ENCODE measurements at places on chromosomes 1 and 21.

DNA sequence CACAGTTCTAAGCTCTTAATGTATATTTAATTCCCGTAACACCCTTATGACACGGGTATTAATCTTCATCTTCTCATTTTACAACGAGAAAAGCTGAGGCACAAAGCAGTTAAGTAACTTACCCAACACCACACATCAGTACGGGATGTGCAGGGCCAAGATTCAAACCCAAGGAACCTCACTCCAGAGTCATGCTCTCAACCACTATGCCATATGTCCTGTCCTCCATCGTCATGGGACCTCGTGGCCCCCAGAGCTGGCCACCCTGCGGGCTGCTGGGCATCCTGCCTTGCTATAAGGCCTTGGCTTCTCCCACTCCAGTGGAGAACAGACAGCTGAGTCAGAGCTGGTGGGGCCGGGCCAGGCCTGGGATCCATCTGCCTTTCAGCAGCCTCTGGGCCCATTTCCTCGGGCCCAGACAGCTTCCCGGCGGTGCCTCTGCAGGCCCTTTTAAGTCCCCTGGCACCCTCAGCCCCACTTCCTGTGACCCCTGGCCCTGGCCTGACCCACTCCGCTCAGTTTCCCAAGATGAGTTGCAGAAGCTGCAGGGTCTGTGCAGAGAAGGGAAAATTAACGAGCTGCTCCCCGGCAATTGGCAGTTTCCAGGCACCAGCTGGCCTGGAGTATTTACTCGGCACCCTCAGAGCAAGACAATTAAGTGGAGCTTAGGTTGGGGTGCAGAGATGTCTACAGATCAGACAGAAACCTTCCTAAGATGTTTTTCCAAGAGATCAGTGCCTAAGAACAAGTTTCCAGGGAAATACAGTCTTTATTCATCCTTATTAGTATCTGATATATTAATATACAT, 98.2 kb downstream of the EPHB2 start:
- DNase-seq: no peak

GRCh38 chr1:98388441-98388840, 273.1 kb upstream of the SNX7 start:
- no peak for DNase-seq

DNA sequence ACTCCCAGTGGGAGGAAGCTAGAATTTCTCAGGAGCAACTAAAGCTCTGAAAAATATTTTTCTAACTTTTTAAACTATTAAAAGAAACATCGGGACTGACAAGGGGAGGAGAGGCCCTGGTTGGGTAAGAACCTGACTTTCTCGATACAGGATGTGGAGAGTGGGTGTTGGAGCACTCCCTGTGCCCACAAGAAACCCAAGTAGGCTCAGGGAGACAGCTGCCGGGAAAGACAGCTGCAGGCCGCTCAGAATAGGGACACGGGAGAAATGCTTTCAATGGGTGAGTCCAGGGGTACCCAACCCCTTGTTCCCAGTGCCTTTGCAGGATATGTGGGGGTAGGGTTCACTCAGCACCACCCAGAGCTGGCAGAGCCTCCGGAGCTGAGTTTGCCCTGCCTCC, 43.6 kb downstream of the PLEKHA6 start:
- DNase-seq: no peak

DNA sequence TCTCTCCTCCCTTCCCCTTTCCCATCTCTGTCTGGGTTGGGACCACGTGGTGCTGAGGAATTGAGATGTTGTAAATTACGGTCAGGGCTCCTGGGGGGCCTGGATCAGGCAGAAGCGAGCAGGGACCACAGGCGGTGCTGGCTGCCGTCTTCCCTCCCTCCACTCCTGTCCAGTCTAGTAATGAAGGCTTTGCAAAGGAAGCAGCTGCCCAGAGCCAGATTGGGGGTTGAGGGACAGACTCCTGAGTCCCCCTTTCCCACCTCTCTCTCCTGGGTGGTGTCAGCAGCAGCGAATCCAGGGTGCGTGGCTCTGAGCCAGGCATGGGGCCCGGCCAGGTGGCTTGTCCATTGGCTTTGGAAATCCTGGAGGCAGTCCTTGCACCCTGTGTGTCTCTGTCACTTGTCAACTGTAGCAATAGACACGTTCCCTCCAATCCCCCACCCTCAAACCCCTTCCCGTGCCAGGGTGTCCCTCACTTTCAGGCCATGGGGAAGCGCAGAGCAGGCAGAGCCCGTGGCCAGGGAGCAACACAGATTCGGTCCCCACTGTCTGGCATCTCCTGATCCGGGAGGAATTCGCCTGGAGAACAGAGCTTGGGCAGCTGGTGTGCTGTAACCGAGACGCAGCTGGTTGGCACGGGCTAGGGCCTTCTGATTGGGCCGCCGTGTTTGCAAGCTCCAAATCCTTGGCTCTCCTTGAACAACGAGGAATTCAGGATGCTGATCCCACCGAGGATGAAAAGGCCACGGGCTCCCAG, 64.8 kb upstream of the WNT4 start:
- no peak for DNase-seq

DNA sequence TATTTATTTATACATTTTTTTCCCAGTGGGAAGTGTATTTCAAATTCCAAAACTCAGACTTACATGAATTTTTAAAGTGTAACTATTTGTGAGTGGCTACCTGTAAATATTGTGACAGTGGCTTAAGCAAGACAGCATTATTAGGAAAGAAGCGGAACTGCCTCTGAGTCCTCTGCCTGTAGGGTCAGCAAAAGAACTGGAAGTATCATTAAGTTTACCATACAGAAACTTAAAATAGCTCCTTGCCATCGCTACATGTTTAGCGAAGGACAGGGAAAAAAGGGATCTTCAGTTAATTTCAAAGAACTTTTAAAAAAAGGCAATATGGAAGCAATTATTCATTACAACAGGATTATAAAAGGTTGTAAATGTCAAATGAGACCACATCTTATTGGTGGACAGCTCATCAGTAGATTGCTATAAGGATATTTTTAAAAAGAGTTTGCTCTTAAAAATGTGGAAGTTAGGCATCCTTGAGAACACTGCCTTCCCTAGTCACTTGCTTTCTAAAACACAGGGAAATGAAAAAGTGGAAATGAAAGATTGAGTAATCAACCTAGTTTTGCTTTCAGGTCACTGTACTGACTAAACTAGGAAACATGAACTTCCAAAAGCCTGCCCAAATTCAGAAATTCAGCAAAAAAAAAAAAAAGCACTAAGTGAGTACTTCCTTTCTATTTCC, 39.2 kb downstream of the NSL1 start:
- DNase-seq: no peak

DNA sequence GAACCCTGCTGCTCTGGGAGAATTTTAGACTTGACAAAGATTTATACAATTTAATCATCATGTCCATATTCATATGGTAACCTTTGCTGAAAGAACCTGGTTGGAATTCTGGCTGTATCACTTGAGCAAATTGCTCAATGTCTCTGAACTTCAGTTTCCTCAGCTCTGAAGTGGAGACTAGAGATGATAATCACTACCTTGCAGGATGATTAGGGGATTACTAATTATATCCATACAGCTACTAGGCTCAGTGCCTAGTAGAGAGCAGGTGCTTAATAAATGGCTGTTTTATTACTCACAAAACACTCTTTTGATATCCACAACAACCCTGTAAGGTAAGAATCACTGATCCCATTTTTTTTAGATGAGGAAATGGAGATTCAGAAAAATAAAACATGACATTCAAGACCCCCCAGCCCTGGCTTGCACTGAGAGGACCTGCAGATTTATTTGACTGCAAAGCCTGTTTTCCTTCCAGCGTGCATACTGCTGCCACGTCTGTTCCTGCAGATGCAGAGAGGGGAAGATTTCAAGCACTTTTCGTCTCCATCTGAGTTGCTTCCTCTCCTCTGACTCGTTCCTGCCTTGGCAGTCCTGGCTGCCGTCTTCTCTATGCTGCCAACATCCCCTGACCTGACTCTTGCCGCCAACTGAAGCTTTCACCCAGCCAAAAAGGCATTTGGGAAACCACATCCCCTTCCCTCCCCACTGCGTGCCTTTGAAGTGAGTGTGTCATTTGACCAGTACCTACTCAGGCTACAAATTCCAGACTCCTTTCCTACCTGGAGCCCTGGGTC, 203.0 kb downstream of the PLPP3 start:
- no peak for DNase-seq

Data from GM19239 (cell line).